ENCODE measurements at places on chromosomes 2 and 18. TPM values are rescaled to one million over a fixed set of nuclear protein-coding genes. Genes with fewer than 3 reads are reported as not detected.

- peak overlapping the region; percentile 16 for H3K4me3 ChIP-seq
- DNase-seq = no peak
- H3K36me3 ChIP-seq = peaks cover 17% of the 10 kb centered on the region
- no peaks in the 10 kb centered on the region for H3K27me3 ChIP-seq
- peak overlapping the region; percentile 83 for H3K27ac ChIP-seq
Observed at GRCh38 chr2:233351423-233351822, 2.9 kb upstream of the DGKD start.

- no peak overlapping the region for H3K4me3 ChIP-seq
- H3K27ac ChIP-seq = no peak overlapping the region
- DNase-seq = no peak
- peaks cover 2% of the 10 kb centered on the region for H3K4me1 ChIP-seq
- peaks cover 63% of the 10 kb centered on the region for H3K27me3 ChIP-seq
Observed at GRCh38 chr18:62331581-62332356, 6.7 kb downstream of the TNFRSF11A start.

DNA sequence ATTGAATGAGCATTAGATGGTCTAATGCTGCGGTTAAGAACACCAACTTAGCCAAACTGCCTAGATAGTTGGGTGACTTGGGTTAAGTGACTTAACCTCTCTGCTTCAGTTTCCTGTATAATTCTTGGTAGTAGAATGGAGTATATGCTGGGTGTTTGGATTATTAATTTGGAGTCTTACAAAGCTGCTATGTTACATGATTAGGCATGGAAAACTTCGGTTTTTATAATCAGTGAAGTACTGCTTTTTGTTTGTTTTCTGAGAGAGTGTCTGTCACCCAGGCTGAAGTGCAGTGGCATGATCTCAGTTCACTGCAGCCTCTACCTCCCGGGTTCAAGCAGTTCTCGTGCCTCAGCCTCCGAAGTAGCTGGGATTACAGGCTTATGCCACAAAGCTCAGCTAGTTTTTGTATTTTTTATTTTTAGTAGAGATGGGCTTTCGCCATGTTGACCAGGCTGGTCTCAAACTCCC, 4.5 kb downstream of the RPL37A start:
- H3K27me3 ChIP-seq = no peaks in the 10 kb centered on the region
- no peak overlapping the region for H3K27ac ChIP-seq
- no peak overlapping the region for H3K4me3 ChIP-seq
- DNase-seq = no peak
- H3K36me3 ChIP-seq = peaks cover 84% of the 10 kb centered on the region

- H3K4me1 ChIP-seq = peaks cover 3% of the 10 kb centered on the region
- H3K27ac ChIP-seq = no peak overlapping the region
- no peaks in the 10 kb centered on the region for H3K36me3 ChIP-seq
- H3K27me3 ChIP-seq = peaks cover 4% of the 10 kb centered on the region
Observed at GRCh38 chr2:171598713-171599319, 76.5 kb downstream of the CYBRD1 start.

- peaks cover 3% of the 10 kb centered on the region for H3K4me1 ChIP-seq
- no peak overlapping the region for H3K27ac ChIP-seq
- no peaks in the 10 kb centered on the region for H3K36me3 ChIP-seq
- peaks cover 12% of the 10 kb centered on the region for H3K27me3 ChIP-seq
Observed at GRCh38 chr2:182245963-182246362, 180.9 kb downstream of the PDE1A start.

DNA sequence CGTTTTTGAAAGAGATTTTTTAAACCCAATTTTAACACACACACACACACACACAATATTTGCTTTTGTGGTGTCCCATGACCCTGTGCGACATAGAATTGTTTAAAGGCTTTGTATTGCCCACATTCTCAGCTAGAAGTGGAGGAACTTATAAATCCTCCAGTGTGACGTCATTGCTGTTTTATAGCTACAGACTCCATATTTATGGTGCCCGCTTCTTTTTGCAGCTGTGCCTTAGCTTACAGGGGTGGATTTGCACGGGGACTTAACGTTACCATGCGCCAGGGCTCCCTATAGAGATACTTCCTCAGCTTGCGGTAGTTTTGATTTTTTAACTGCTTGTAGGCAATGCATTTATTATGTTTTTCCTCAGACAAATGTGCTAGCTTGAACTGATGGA, 101.9 kb upstream of the SMIM21 start:
- no peak overlapping the region for H3K27ac ChIP-seq
- H3K4me3 ChIP-seq = no peak overlapping the region
- H3K4me1 ChIP-seq = no peaks in the 10 kb centered on the region
- H3K27me3 ChIP-seq = no peaks in the 10 kb centered on the region
- DNase-seq = no peak
- H3K36me3 ChIP-seq = no peaks in the 10 kb centered on the region

- no peak overlapping the region for H3K4me3 ChIP-seq
- H3K27ac ChIP-seq = no peak overlapping the region
- H3K27me3 ChIP-seq = no peaks in the 10 kb centered on the region
- DNase-seq = no peak
- no peaks in the 10 kb centered on the region for H3K36me3 ChIP-seq
Observed at GRCh38 chr18:41378598-41378997, 576.4 kb upstream of the PIK3C3 start.

GRCh38 chr2:75065402-75066008, 107.1 kb downstream of the POLE4 start:
- H3K36me3 ChIP-seq = peaks cover 3% of the 10 kb centered on the region
- no peak overlapping the region for H3K4me3 ChIP-seq
- H3K27ac ChIP-seq = no peak overlapping the region
- H3K4me1 ChIP-seq = no peaks in the 10 kb centered on the region

DNA sequence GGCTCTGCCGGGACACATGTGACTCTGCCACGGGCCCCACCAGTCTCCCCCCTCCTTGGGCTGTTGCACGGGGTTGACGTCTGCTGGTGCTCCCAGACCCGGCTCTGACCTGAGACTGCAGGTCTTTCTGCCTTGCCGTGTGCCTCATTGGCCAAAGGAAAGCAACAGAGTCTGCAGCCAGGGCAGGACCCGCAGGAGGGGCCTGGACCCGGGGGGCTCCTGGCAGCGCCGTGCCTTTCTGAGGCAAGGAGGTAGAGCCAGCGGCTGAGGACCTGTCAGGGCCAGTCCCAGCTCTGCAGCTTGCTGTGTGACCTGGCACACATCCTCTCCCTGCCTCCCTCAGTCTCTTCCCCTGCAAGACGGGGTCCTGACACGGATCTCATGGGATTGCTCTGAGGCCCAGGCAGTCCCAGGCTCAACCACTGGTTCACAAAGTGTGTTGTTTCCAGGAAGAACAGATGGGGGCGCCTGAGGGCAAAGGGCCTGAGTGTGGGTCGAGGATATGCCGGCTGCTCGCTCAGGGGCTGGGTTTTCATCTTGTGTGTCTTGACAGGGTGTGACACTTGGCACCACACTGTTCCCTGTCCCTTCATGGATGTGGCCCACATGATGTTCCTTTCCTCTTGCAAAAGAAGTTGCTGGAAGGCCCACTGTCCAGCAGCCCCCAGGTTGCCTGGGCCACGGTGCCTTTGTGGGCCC, 9.0 kb downstream of the CAPN10 start:
- H3K4me3 ChIP-seq = no peak overlapping the region
- no peak overlapping the region for H3K27ac ChIP-seq
- peaks cover 45% of the 10 kb centered on the region for H3K36me3 ChIP-seq
- no peaks in the 10 kb centered on the region for H3K4me1 ChIP-seq

DNA sequence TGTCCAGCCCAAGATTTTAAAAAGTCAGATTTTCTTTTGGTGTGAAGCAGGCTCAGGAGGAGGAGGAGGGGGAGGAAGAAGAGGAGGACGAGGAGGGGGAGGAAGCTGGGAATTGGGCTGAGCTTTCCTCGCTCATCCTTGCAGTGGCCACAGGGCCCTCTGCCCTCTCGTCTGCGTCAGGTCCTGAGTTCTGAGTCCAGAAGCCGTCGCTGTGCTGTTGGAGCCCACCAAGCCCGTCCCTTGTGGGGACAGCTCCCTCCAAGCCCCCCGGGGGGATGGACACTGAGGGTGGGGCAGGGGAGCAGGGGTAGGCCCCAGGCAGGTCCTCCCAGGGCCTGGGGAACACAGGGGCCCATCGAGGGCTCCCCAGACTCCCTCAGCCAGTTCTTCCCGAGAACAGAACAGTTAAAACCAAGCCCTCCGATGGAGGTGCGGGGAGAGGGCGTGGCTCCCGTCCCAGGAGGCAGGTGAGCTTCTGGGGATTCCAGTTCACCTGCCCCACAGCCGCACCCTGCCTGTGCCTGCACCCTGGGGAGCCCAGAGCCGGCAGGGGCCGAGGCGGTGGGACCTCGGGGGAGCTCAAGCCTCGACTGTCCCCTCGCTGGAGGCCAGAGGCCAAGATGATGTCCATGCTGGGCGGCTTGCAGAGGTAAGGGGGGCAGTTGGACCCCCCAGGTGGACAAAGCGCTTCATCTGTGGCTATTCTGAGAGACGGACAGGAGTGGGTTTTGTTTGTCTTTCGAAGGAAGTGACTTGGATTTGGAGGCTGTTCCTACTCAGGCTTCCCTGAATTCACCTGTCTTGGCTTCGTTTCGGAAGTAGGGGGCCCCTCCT, at the start of gene GAL3ST2:
Gene GAL3ST2, plus strand, starts transcription at position 487 of the 834 bp plus-strand sequence. Its CDS starts 134 bp downstream, at position 621.
- no peaks in the 10 kb centered on the region for H3K27me3 ChIP-seq
- H3K4me3 ChIP-seq = no peak within 1 kb of the TSS
- peaks cover 10% of the 10 kb centered on the region for H3K4me1 ChIP-seq
- no peak within 1 kb of the TSS for H3K27ac ChIP-seq

TWIST2 gene
- not detected for total RNA-seq

C2orf92 gene
- 8.9 TPM for total RNA-seq

TANK gene
- total RNA-seq = 130 TPM

DES gene
- total RNA-seq = not detected
